ENCODE measurements at places on chromosomes 6 and 20.

GRCh38 chr6:142947714-142948480, 2.9 kb upstream of the HIVEP2 start:
- DNase-seq = no peak

GRCh38 chr6:164294047-164294784, 879.7 kb downstream of the QKI start:
- DNase-seq = no peak

DNA sequence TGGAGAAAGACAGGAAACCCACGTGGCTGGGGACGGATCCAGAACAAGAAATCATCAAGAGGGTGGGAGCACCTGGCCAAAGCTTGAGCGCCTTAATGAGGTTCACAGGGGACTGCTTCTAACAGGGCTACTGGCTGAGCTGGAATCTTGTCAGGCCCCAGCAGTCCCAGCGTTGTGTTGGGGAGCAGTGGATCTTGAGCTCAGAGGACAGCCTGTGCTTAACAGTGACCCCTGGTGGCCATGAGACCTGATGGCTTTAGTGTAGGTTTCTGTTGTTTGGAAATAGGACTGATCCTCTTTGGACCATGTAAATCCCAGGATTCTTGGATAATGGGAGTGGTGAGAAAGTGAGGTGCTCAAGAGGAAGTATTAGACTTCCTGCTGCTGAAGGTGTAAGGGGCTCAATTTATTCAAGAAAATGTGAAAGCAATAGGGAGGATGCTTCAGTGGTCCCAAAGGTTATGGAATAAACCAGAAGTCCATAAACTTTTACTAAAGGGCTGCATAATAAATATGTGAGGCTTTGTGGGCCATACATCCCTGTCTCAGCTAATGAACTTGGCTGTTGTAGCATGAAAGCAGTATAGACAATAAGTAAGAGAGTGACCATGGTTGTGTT, 216.2 kb downstream of the NFATC2 start:
- peak; percentile 31 for DNase-seq

DNA sequence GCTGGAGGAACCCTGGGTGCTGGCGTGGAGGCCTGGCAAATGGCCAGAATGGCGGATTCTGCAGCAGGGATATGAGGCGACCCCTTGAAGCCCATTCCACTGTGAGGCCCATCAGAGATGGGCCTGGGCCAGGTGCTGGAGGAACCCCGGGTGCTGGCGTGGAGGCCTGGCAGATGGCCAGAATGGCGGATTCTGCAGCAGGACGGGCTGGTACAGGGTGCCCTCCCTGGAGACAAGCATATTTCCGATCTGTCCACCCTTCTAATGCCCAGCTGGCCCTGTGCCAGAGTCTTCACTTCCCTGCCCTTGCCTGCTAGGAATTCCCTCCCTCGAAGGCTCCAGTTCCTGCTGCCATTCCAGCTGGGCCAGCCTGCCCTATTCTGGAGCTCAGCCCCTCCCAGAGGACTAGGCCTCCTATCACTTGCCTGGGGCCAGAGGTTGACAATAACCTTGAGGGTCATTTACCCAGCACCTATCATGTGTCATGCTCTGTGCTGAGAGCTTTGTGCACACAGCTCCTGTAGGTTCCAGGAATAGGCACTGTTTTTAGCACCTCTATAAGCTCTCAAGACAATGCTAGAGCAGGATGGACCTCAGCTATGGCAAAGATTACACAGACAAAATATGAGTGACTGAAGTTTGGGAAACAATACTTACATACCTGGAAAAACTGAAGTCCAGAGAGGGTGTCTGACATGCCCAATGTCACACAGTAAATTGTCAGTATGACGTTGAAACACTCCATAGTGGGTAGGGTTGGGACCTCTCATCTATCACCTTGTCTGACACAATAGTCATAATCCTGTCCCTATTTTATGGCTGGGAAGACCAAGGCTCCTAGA, 21.4 kb downstream of the SUN5 start:
- DNase-seq = no peak

DNA sequence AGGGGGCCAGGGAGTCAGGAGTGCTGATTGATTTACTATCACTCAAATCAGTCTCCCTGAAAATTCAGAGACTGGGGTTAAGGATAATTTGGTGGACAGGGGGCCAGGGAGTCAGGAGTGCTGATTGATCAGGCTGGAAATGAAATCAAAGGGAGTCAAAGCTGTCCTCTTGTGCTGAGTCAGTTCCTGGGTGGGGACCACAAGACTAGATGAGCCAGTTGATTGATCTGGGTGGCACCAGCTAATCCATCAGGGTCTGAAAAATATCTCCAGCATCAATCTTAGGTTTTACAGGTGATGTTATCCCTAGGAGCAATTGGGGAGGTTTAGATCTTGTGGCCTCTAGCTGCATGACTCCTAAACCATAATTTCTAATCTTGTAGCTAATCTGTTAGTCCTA, 6.1 kb upstream of the AFG1L start:
- DNase-seq = no peak

GRCh38 chr20:18187020-18187419, 49.4 kb downstream of the KAT14 start:
- DNase-seq = no peak

DNA sequence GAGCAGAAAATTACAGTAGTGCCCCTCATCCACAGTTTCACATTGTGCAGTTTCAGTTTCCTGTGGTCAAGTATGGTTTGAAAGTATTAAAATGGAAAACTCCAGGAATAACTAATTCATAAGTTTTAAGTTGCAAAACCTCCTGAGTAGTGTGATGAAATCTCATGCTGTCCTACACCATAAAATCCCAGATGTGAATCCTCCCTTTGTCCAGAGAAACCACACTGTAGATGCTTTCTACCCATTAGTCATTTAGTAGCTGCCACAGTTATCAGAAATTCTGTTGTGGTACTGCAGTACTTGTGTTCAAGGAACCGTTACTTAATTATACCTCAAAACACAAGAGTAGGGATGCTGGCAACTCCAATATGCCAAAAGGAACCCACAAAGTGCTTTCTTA, 74.7 kb downstream of the PTCHD4 start:
- DNase-seq = no peak

DNA sequence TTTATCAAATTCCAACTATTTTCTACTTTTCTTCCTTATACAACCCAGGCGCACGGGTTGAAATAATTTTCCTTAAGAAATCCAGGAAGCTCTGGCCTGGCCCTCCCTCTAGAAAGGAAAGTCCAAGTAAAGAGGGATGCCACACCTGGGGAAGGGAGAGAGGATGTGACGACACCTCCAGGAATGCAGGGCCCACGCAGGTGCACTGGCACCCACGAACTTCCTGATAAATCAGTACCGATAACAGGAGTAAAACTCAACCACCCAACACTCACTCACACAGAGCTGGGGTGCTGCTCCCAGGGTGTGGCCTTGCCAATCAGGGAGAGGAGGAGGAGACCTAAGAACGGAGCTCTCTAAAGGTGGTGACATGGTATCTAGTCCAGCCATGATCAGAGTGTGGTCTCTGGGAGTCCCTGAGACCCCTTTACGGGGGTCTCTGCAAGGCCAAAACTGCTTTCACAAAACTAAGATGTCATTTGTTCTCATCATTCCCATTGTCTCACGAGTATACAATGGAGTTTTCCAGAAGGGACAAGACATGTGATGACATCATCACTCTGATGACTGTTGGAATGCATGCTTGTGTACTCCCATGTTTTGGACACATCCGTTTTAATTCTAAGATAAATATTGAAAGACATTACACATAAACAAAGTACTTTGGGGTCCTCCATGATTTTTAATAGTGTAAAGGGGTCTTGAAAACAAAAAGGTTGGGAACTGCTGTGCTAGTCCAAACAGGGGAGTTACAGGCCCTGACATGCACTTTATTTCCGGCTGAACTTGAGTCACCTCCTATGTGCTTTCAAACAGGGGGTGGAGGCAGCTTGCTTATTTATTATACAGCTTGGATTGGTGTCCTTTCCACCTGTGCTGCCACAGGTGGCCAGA, 2.2 kb upstream of the PARD6B start:
- no peak for DNase-seq

DNA sequence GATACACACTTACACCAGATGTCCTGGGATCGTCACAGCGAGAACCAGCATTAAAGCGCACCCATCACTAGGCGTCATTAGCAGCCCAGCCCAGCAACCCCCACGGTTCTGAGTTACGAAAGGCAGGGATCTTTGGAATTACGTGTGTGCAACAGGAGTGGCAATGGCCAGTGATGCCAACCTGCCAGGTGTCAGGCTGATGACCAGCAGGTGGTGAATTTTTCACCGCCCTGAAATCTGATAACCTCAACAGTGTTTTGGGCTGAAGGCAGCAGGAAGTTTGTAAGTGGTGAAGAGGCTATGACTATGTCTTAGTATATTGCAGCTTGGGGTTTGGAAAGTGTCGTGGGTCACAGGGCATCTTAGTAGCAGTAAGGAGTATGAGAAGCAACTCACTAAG, 166.1 kb downstream of the TMEM242 start:
- DNase-seq = no peak

GRCh38 chr20:62366370-62367135, 559 bp downstream of the LAMA5 start:
- no peak for DNase-seq

DNA sequence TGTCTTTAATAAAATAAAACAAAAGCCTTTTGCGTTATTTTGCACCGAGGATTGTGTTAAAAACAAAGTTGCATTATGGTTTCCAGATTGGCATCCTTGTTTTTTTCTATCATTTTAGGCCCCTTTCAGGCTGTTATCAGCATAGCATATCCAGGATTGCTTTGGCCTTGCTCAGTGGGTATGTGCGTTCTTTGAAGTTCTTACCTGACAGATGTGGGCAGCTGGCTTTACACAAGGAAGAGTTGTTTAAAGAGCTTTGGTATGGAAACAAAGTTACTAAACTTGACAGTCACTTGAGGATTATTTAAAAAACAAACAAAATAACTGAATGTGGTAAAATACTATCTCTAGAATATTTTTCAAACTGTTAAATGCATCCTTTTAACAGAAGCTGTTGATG, 6.6 kb downstream of the VAPB start:
- DNase-seq = no peak
